ENCODE measurements at places on chromosomes 2 and 18.

- no peaks in the 10 kb centered on the region for H3K27me3 ChIP-seq
- peaks cover 5% of the 10 kb centered on the region for H3K4me1 ChIP-seq
- DNase-seq: peak; percentile 70
- H3K4me3 ChIP-seq: no peak overlapping the region
- H3K36me3 ChIP-seq: peaks cover 6% of the 10 kb centered on the region
Measured at GRCh38 chr2:47043142-47043890, 111.8 kb downstream of the STPG4 start.

DNA sequence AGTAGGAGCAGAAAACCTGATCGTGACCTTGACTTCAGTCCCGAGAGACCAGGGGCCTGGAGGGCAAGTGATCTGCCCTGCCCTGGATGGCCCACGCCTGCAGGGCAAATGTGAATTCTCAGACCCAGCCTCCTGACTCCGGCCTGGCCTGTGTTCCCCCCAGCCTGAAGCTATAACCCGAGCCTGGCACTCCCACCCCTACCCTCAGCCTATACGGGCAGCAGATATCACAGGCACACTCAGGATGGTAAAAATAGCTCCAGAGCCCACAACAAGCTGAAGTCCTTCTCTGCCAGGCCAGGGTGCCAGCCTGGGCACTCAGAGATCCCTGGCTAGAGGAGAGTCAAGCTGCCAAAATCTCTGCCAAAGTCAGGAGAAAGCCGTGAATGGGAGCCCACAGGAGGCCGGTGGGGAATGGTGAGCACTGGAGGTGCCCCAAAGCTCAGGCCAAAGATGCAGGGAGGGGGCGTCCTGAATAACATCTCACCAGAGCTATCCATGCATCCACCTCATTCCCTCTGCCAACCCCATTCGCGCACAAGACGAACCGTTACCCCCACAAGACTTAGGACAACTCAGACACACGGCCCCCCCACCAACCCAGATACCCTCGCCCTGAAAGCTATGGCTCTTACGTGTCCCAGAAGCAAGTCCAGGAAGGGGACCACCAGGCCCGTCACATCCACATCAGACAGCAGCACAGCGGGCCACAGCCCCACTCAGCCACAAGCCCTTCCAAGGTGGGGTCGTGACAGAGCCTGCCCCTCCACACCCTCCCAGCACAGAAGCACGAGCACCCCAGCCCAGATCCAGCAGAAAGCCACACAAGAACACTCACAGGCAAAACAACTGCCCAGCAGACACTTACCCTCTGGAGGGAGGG is 144.9 kb downstream of the TNS1 start:
- no peak overlapping the region for H3K27ac ChIP-seq
- no peaks in the 10 kb centered on the region for H3K36me3 ChIP-seq
- DNase-seq: no peak
- no peaks in the 10 kb centered on the region for H3K4me1 ChIP-seq
- no peak overlapping the region for H3K4me3 ChIP-seq
- no peaks in the 10 kb centered on the region for H3K27me3 ChIP-seq

DNA sequence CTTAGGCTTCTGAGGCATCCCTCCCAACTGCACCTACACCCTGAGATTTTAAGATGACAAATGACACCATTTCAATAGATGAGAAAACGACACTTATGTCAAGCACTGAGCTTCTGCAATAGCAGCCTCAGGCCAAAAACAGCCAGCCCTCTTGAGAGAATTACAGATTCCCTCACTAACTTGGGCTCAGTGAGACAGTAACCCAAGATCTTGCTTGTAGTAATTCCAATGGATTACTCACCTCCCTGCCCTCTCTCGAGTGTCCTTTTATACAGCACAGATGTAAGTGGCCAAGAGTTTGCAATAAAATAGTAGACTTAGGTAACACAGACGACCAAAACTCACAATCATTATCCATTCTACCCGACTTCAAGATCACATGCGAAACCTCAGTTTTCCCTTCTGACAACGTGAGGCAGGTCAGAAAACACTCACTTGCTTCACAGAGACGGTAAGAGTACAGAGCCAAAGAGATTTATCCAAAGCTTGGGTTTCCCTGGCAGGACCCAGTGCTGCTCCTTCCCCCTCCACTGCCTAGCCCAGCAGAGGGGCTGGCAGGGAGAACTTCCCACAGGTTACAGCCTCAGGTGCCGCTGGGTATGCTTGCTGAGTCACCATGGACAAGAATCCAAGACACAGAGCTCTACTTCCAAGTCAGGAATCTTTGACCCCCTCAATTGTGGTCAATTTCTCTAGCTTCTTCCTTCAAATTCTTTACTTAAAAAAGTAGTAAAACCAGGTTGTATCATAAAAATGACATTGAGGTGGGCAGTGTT is 181.4 kb downstream of the MYO5B start:
- no peaks in the 10 kb centered on the region for H3K36me3 ChIP-seq
- no peaks in the 10 kb centered on the region for H3K27me3 ChIP-seq
- H3K4me1 ChIP-seq: no peaks in the 10 kb centered on the region

GRCh38 chr18:27772081-27772480 is 404.8 kb downstream of the CDH2 start:
- no peaks in the 10 kb centered on the region for H3K27me3 ChIP-seq
- no peaks in the 10 kb centered on the region for H3K4me1 ChIP-seq

- H3K4me1 ChIP-seq: no peaks in the 10 kb centered on the region
- no peaks in the 10 kb centered on the region for H3K27me3 ChIP-seq
- no peak overlapping the region for H3K4me3 ChIP-seq
Measured at GRCh38 chr2:237408335-237409000, 5.5 kb downstream of the COL6A3 start.

- no peak overlapping the region for H3K27ac ChIP-seq
- H3K27me3 ChIP-seq: no peaks in the 10 kb centered on the region
- no peak for DNase-seq
- no peak overlapping the region for H3K4me3 ChIP-seq
- H3K36me3 ChIP-seq: no peaks in the 10 kb centered on the region
- H3K4me1 ChIP-seq: no peaks in the 10 kb centered on the region
Measured at GRCh38 chr18:79241755-79242154, 154.0 kb upstream of the NFATC1 start.

DNA sequence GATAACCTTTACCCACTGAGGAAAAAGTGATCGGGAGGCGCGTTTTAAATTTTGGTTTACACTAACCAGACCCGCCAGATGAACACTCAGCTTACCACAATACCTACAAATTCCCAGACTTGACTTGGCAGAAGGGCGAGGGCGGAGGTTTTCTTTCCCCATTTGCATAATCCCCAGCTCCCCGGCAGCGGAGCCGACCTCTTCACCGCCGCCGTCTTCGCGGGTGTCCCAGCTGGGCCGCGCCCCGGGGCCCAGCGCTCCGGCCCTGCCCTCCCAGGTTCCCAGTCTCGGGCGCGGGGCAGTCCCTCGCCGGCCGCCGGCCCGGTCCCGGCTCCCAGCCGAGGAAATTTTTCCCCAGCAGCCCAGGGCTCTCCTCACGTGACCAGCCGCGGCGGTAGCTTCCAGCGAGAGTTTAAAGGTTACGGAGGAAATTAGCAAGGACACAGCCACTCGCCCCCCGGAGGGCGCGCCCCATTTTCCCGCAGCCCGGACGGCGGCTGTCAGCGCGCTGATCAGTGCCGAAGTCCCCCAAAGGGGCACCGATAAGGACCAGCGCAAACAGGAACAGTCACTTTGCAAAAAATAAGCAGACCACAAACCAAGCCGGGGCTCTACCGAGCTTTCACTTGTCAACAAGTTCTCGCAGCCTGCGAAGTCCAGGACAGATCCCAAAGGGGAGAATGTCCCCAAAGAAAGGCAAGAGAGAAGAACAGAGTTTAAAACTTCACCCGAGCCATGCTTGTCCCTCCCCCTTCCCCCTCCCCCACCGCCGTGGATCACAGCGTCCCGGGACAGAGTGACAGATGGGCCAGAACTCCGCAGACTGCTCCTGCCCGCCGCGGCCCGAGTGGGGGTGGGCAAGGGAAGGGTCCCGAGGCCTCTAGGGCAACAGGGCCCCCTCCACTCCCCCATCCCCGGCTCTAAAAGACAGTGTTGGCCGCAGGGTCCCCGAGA is 1.3 kb upstream of the PRKCE start:
- DNase-seq: peak; percentile 61
- H3K4me3 ChIP-seq: peak overlapping the region; percentile 92
- no peaks in the 10 kb centered on the region for H3K36me3 ChIP-seq
- H3K4me1 ChIP-seq: no peaks in the 10 kb centered on the region
- no peak overlapping the region for H3K27ac ChIP-seq

- peaks cover 2% of the 10 kb centered on the region for H3K36me3 ChIP-seq
- no peak overlapping the region for H3K4me3 ChIP-seq
- no peaks in the 10 kb centered on the region for H3K27me3 ChIP-seq
- peaks cover 3% of the 10 kb centered on the region for H3K4me1 ChIP-seq
Measured at GRCh38 chr2:119436993-119437772, 5.5 kb downstream of the TMEM37 start.

DNA sequence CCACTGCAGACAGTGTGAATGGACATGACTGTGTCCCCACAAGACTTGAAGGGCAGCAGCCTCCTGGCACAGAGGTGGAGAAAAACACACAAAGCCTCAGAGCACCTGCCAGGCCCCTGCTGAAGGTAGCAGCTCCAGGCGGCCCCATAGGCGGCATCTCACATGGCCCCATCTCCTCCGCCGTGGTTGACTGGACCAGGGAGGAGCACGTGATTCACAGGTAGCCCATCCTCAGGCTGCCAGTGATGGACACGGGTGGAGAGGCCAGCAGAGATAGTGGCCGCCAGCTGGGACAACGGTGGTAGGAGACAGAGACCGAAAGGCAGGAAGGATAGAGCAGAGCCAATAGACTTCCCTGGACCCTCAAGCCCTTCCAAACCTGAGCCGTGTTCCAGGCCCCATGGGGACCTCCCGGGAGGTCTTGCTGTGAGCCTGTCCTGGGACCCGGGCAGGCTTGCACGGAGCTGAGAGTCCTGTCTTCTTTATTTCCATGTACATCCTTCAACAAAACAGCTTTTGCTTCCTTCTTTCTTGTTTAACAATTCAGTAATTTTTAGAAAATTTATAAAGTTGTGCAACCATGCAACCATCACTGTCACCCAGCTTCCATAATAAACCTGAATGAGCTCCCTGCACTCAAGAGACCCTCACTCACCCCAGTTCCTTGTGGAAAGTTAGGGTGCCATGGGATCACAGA is 26.9 kb downstream of the GPR55 start:
- peaks cover 5% of the 10 kb centered on the region for H3K4me1 ChIP-seq
- H3K4me3 ChIP-seq: no peak overlapping the region
- H3K27me3 ChIP-seq: no peaks in the 10 kb centered on the region
- no peaks in the 10 kb centered on the region for H3K36me3 ChIP-seq
- DNase-seq: peak; percentile 19
- no peak overlapping the region for H3K27ac ChIP-seq

GRCh38 chr2:138060301-138060635 is 96.0 kb downstream of the HNMT start:
- no peak for DNase-seq
- no peaks in the 10 kb centered on the region for H3K4me1 ChIP-seq
- no peak overlapping the region for H3K27ac ChIP-seq
- H3K27me3 ChIP-seq: peaks cover under 1% of the 10 kb centered on the region
- no peaks in the 10 kb centered on the region for H3K36me3 ChIP-seq
- H3K4me3 ChIP-seq: no peak overlapping the region

DNA sequence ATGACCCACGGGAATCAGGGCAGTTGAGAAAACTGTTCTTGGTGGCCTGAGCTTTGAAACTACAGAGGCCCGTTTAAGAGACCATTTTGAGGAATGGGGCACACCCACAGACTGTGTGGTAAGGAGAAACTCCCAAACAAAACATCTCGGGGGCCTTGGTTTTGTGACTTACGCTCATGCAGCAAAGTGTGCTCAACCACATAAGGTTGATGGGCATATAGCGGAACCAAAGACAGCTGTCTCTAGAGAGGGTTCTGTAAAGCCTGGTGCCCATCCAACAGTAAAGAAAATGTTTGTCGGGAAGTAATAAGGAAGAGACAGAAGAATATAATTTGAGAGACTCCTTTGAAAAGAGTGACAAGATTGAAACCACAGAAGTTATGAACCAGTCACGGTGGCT is 5.4 kb downstream of the MRO start:
- peaks cover 5% of the 10 kb centered on the region for H3K36me3 ChIP-seq
- H3K27me3 ChIP-seq: no peaks in the 10 kb centered on the region
- no peak for DNase-seq
- H3K4me1 ChIP-seq: 0 out of 2 replicates have a peak, but pooled peaks cover 2% of the 10 kb centered on the region

DNA sequence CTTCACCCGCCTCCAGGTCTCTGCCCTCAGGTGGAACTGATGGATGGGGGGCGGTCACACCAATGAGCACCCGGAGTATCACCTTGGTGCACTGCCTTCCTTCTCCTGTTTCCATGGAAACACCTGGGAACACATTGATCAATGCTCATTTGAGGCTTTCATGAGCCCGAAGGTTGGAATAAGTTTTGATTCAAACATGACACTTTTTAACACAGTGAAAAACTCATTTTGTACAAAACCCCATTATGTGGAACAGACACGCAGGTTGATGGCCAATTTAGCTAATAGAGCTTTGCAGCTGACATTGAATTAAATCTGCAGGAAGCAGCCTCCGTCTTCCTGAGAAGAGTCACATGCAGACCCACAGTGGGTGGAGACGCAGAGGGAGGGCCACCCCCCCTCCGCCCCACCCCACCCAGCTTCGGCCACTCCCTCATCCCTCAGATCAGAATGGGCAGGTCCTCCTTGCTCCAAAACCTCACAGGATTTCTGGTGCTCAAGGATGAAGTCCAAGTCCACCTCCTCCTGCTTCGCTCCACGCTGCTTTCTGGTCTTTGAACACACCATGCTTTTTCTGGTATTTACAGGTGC is 96.0 kb upstream of the MYCN start:
- H3K4me1 ChIP-seq: no peaks in the 10 kb centered on the region
- no peaks in the 10 kb centered on the region for H3K27me3 ChIP-seq
- H3K27ac ChIP-seq: no peak overlapping the region
- H3K36me3 ChIP-seq: peaks cover 4% of the 10 kb centered on the region
- H3K4me3 ChIP-seq: no peak overlapping the region

DNA sequence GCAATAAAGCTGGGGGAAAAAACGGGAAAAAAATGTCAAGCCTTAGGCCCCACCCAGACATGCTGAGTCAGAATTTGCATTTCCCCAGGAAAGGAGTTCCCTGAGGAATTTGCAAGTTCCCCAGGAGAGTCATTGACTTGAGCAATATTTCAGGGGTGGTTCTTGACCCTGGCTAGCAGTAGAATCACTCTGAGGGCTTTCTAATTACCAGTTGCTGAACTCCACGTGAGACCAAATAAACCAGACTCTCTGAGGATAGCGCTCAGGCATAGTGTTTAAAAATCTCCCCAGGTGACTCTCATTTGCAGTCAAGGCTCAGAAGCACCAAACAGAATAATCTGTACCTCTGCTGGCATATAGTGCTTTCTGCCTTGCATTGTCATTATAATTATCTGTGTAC is 48.7 kb downstream of the C1QL2 start:
- DNase-seq: peak; percentile 26
- no peak overlapping the region for H3K4me3 ChIP-seq
- H3K27ac ChIP-seq: no peak overlapping the region
- peaks cover 20% of the 10 kb centered on the region for H3K36me3 ChIP-seq
- H3K27me3 ChIP-seq: no peaks in the 10 kb centered on the region

DNA sequence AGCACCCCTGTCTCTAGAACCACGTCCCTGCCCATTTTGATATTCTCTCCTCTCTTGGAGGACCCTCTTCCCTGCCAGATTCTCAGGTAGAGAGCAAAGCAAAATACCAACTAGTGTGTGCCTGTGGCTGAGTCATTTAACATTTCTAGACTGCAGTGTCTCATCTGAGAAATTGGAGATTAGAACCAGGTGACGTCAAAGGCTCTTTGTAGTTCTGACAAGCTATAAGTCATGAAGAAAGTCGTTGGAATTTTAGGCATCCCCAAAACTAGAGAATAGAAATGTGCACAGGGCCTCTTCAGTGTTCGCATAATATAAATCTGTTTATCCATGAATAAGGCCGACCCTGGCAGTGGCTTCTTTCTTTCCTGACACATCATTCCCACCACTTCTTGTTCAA is 74.4 kb upstream of the TANC1 start:
- no peak for DNase-seq
- H3K27me3 ChIP-seq: no peaks in the 10 kb centered on the region
- H3K4me1 ChIP-seq: no peaks in the 10 kb centered on the region
